ENCODE measurements at places on chromosomes 5 and 9. TPM values are rescaled to one million over a fixed set of nuclear protein-coding genes. Genes with fewer than 3 reads are reported as not detected.

Gene SMIM3
- 2.4 TPM for total RNA-seq

Gene MSX2
- total RNA-seq = 0.41 TPM

Gene IFNB1
- total RNA-seq = not detected

Gene PHF24
- total RNA-seq = 19.2 TPM

Gene GAS1
- total RNA-seq = 18.3 TPM

Gene ADAMTS2
- 3.3 TPM for total RNA-seq

Gene RGS14
- total RNA-seq = 7.7 TPM

Gene SVEP1
- 8.6 TPM for total RNA-seq

Gene HTR4
- 1.2 TPM for total RNA-seq

Gene CD72
- total RNA-seq = 0.41 TPM

Gene KCNN2
- 29.8 TPM for total RNA-seq

DNA sequence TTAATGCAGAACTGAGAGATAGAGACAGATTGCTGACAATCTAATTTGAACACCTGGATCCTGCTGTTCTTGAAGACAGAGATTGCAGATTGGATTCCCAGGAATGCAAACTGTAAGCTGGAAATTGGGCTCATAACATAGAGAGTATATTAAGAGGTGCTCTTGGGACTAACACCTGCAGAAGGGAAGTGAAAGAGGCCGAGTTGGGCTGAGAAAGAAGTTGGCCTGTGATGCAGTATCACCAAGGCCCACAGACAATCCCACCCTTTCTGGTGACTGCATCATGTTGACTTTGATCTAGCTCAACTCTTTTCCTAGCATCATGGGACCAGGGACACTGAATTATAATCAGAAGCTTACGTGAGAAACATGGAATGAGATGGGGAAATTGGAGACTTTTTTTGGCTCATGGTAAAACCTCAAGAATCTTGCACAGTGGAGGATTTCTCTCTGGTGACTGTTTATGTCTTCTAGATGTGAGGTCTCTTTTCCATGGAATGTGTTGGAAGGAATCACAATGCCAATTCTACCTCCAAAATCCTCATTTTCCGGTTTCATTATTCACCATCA, 36.5 kb upstream of the NUDT12 start:
- DNase-seq = no peak

DNA sequence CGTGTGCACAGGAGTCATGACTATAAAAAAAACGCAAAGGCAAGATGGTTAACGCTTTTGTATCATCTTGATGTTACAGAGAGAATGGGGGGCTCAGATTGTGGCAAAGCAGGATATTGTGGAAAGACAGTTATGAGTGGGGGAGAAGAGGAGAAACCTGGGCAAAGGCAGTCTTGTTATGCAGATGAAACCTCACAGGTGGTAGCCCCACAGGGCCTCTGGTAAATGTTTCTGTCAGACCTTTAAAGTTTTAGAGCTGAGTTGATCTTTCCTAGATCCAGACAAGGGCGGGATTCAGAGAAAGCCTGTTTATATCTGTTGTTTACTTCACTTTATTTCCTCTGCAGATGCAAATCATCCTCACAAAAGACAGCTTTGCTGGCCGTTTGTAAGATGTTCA, 55.2 kb downstream of the C9orf85 start:
- no peak for DNase-seq

DNA sequence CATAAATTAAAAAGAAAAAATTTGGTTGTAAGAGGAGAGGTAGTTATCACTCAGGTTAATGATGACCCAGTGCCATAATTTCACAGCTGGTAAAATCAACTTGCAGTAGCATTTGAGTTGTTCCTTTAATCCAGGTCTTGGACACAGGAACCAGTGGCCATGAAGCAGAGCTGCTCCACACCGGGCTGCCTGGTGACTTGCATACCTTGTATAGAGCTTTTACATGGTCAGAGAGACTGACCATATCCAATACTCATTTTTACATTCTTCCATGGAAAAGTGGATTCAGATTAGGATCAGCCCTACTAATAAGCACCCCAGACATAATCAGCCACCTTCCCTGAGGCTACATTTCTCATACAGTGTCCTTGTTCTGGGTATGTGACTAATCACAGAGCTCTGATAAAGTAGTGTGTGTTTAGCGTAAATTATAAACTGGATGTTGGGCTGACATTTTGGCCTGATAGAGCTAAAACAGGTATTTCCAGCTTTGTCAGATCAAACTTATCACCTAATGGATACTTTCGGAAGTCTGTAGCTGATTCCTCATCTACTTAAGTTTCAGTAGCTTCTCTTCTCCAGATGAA, 77.0 kb upstream of the ZSWIM6 start:
- no peak for DNase-seq

DNA sequence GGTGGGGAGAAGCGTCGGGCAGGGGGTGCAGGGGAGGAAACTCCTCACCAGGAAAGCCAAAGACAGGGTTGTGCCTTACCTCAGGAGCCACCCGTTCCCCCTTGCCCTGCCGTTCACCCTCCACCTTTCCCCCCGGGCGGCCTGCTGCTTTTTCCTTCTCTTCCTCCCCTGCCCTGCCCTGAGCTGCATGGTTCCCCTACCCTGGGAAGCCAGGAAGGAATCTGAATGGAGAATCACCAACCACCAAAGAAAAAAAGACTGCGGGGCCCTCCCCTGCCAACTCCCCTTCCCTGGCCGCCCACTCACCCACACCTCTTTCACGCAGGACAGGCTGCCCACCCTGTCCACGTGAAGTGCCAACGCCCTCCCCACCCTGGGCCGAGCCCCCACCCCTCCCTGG, 820 bp upstream of the NFX1 start:
- DNase-seq = no peak

DNA sequence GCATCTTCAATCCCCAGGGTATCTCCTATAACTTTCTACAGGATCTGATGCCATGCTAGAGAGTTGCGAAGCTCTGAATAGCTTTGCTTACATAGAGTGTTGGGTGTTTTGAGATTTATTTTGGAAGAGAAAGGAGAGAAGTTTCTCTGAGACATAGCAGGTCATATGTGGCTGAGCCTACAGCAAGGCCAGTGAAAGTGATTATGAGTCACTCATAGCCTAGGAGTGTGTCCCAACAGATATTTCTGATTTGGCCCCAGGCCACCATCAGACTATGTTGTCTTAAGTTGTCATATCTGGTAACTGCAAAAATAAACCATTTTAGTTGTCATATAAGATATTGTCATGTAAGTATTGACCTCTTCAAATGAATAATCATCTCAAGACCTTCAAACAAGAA, 132.0 kb upstream of the RAI14 start:
- DNase-seq = no peak

GRCh38 chr5:42872865-42873264, 61.2 kb upstream of the SELENOP start:
- no peak for DNase-seq

- no peak for DNase-seq
These were observed 137.1 kb downstream of the FOXD1 start for GRCh38 chr5:73311291-73312110.

DNA sequence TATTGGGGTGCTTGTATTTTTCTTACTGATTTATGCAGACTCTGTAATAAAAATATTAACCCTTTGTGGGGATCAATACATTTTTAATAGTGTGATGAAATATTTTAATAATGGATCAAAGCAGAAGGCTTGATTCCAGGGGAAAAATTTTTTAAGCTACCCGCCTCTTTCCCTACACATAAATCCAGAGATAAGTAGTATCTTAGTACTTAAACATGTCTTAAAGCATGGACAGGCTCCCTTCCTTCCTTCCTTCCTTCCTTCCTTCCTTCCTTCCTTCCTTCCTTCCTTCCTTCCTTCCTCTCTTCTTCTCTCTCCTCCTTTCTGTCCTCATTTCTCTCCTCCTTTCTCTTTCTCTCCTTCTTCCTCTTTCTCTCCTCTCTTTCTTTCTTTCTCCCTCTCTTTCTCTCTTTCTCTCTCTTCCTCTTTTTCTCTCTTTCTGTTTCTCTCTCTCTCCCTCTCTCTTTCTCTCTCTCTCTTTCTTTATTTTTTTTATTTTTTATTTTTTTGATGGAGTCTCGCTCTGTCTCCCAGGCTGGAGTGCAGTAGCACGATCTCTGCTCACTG, 78.0 kb upstream of the SPRY4 start:
- DNase-seq = no peak

DNA sequence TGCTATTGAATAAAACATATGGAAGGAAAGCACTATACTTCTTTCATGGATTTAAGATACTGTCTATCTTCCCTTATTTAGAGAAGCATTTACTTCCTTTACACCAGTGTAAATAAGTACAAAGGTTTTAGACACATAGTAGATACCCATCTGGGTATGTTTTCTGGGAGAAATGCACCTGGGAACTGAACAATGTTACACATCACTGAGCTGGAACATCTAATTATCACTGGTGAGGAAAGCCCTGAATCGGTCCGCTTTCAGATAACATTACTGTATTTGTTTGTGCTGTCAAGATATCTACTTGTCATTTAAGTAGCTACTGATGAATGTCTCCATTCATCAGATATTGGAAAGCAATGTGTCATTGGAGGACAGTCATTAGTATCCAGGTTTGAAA, 964.7 kb upstream of the PTPRD start:
- no peak for DNase-seq

DNA sequence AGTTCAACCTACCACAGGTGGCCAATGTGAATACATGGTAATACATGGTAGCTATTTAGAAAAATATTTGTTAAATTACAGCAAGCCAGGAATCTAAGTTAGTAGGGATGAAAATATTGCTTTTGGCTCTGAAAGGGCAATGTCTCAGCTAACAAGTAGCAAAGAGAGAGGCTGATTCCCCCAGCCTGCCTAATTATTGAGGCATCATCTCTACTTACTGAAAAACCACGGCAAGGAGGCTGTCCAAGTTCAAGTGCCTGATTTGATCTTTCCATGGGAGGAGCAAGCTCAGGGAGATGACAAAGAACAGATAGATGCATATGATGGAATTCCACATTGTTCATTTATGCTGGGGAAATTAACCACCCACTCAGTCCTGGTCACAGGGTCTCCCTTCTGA, 28.7 kb upstream of the UBTD2 start:
- no peak for DNase-seq

GRCh38 chr9:119240546-119240945, 128.7 kb downstream of the BRINP1 start:
- DNase-seq = no peak

DNA sequence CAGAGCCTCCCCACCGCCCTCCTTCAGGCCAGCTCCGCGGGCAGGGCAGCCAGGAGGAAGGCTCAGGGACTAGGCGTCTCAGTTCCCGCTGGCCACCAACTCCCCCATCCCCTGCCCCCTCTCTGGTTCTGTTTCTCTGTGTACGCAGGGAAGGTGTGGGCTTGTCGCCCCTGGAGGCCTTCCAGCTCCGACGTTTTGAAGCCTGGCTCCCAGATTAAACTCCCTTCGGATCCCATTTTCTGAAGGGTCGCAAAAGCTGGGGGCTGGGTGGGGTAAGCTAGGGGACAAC, 346 bp downstream of the ATOX1 start:
- DNase-seq = peak; percentile 32

DNA sequence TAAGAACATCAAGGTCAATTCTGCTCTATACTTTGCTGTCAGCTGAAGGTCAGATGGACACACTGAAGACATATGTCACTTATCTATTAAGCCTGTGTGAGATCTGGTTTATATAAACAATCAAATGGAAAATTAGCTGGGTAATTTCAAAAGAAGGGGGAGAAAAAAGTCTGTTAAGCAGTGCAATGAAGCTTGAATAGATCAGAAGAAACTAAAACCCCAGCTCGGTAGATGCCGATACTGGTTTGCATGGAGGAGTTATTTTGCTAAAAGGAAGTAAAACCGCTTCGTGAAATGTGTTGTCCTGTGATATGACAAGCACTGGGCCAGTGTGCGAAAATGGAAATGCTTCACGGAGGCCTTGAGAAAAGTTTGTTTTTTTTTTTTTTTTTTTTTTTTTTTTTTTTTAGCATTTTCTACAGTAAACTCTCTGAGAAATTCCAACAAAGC, 148.8 kb downstream of the MEF2C start:
- no peak for DNase-seq

- no peak for DNase-seq
These were observed 23.2 kb upstream of the ADAMTS16 start for GRCh38 chr5:5116956-5117355.

DNA sequence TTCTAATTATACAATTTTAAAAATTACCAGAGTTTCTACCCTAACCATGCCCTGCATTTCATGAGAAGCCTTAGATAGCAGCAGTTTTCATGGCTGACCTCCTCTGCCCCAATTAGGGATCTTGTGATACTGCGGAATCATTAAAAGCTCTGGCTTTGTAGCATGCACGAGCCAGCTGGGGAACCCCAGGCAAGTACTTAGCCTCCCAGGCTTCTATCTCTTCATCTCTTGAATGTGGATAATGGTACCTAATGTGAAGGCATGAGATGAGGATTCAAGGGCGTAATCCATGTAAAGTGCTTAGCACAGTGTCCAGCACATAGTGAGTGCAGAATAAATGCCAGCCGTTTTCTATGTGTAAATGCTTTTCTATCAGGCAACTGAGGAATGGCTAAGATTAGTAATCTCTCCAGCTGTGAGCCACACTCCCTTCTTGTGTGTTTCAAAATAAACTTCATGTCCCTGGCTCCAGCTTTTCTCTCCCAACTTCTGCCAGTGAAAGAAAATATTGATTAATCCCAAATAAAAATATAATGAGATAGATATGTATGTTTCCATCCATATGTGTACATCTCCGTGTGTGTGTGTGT, 88.4 kb downstream of the APBA1 start:
- DNase-seq = no peak

- DNase-seq = no peak
These were observed 579 bp upstream of the FAM78A start for GRCh38 chr9:131276891-131277286.

GRCh38 chr9:77211561-77211960, 34.2 kb downstream of the VPS13A start:
- no peak for DNase-seq

DNA sequence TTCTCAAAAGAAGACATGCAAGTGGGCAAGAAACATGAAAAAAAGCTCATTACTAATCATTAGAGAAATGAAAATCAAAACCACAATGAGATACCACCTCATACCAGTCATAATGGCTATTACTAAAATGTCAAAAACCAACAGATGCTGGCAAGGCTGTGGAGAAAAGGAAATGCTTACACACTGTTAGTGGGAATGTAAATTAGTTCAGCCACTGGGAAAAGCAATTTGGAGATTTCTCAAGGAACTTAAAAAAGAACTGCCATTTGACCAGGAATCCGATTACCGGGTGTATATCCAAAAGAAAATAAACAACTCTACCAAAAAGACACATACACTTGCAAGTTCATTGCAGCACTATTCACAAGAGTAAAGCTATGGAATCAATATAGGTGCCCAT, 595.4 kb upstream of the RIOK2 start:
- DNase-seq = no peak

DNA sequence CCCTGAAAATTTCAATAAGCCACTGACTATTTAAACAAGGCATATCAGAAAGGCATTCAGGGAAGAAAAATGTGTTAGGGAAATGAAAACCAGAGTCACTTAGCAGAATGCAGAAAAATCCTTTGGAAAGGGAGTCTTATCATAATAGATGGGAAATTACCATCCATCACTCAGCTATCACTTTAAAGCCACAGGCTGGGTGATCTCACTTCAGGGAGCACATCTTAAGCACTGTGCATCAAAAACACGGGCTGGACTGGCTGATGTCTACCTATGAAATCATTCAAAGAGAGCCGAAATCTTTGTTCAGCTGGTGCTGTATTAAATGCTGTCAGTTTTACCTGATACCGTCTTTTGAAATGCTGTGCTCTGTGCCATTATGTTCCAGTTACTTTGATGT, 73.5 kb downstream of the C9orf57 start:
- no peak for DNase-seq
